ENCODE measurements at places on chromosomes 16 and 17.

GRCh38 chr17:74513987-74514631, 17.2 kb downstream of the CD300LB start:
- peak; percentile 35 for DNase-seq

DNA sequence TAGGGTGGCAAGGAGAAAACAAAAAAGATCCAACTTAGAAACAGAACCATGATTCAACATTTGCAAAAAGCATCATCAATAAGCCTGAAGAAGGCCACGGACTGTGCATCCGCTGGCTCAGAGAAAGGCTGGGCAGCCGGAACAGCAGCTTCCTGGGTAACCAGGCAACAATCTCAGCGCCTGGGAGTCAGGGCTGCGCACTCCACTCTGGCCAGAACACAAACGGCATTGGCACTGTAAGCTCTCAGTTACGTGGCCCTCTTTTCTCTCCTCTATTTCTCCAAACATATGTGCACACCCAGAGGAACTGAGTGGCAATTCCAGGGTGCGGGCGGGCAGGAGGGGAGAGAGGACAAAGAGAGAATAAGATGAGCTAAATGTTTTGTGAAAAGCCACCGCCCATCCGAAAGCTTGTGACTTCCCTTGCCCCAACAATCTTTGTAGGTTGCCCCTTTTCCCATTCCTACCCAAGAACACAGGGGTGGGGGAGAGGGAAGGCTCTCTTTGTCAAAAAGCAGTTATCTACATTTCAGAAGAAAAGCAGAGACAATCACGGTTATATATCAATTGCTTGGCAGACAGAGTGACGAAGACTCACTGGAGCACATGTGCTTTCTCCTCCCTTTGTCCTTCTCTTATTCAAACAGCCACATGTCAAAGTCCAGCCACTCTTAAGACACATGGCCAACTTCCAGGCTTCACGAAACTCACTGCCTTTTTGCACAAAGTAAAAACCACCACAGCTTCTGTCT, 6.6 kb upstream of the GHDC start:
- no peak for DNase-seq

GRCh38 chr16:25235991-25236390, 19.2 kb downstream of the AQP8 start:
- no peak for DNase-seq

DNA sequence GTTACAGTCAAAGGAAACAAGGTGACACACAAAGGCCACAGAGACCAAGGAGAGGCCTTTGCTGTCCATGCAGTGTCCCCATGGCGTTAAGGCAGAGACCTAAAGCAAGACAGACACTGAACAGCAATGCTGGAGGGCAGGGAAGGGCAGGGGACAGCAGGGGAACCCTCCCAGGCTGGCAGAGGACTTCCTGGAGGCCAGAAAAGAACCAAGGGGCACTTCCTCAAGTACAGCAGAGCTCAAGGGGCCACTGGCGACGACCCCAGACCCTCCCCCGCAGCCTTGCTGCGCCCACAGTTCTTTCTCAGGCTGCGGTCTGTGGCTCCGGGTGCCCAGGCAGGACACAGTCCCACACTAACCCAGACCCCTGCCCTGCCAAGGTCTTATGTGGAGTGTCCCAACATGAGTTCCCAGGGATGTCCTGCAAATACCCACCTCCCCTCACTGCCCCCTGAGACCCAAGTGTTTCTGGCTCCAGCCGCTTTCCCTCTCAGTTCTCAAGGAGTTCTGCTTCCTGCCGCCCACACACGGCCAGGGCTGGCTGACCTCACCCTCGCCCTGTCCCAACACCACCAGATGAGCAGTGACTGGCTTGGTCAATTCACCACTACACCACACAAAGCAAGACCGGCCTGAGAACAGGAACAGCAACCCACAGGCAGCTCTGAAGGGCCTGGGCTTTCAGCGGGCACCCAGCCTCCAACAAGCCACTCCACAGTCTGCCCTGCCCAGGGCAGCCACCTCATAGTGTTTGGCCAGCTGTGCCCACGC, 4.2 kb downstream of the CLCN7 start:
- DNase-seq, result no peak

DNA sequence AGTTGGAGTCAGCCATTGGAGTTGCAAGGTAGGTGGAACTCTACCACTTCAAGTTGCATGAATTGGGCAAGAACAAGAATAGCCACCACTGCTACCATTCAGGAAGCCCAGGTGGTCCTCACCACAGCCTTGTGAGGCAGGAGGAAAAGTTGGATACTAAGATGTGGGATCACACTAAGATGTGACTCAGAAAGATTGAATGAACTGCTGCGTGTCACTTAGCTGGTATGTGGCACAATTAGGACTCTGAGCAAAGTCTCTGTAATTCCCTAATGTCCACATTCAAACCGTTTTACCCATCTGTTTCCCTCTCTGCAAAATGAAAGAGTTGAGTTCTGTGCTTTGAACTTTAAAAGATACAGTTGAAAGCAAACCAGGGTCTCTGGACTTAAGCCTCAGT, 44.7 kb upstream of the HS3ST3A1 start:
- DNase-seq, result peak; percentile 65

GRCh38 chr17:34412965-34413441, 50.0 kb upstream of the CCL1 start:
- DNase-seq, result no peak

- DNase-seq, result no peak
Measured at GRCh38 chr17:39352986-39353385, 48.4 kb downstream of the FBXL20 start.

DNA sequence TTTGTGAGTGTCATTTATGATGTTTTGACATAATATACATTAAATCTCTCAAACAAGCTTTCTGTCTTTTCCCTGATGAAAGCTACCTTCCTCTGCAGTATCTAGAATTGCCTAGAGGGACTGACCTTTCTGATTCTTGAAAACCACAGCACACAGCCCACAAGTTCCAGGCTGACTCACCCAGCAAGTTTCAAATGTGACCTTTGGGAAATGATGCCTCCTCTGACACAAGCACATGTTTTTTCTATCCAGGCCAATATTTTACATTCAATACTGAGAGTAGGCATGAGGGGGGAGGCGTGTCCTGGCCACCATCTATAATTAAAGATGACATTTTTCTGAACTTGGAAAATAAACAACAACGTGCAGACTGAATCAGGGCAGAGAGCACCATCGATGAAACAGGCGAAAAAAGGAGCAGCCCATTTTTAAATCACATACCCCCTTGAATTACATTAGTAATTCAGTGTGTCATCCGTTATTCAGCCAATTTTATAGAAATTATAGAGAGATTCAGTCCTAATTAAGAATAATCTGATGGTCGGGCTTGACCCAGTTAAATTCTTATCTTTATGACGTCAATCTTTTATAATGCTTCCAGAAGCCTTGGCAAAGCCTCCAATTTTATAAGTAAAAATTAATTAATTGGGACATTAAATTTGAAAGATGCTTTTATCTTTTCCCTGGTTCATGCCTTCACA, 292.6 kb upstream of the CDH11 start:
- DNase-seq, result peak; percentile 83

GRCh38 chr17:78300962-78301820, 58.7 kb downstream of the SOCS3 start:
- no peak for DNase-seq

DNA sequence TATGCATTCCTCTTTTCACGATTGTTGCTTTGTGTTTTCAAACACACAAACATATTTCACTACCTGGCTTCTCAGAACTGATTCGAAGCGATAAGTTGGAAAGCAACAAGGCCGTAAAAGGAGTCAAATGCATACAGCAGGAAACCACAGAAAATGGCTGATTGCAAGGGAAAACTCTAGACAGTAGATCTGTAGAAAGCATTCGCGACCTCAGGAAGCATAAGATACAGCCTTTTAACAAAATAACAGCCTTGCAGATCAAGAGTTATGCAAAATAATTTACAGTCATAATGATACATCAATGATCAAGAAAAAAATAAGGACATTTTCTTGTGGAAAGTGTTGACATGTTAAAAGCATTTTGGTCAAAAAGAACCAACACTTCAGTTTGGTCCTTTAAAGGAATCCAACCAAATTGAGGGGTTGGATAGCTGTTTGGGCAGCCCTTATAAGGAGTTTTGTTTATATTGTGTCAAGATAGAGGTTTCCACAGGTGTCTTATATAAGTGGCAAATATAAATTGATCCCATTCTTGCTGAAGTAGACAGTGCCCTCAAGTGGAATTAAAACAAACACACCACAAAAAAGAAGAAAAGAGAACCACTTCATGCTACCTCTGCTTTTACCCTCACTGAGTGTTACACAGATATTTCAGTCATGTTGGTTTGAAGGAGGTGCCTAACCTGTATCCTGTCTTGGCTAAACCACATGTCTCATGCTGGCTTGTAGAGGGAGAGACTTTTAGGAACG, 5.5 kb downstream of the CYLD start:
- no peak for DNase-seq

- DNase-seq, result peak; percentile 93
Measured at GRCh38 chr16:75433732-75434413, 570 bp upstream of the CFDP1 start.

DNA sequence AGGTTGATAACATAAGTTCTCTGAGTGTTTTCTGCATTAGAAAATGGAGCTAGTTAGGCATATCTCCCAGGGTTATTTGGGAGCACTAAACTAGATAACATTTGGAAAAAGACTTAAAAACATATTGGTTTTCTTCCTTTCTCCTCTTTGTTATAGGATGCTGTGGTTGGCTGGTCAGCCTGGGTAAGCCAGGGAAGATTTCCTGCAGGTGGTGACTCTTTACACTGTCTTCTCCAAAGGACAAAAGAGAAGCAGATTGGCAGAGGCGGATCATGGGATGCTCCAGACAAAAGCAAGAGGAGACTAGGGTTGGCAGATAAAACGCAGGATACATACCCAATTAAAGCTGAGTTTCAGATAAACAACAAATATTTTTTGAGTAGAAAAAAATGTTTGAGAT, 6.2 kb upstream of the CRYBA1 start:
- no peak for DNase-seq

DNA sequence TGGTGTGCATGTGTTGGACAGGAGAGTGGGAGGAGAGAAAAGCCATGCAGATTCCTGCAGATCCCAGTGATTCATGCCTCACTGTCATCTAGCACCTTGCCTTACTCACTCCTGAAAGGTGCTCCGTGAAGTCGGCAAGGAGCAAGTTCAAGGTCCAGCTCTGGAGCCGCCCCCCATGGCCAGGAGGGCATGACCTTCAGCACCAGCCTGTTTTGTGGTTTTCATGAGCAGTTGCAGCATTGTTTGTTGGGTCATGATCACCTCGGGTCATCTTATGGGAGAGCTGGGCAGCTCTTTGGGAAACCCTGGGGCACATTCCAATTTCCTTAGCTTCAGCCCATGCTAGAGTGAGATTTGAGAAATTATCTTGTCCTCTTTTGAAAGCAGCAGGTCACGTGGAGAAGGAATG, 137.5 kb upstream of the IRX3 start:
- DNase-seq, result no peak

DNA sequence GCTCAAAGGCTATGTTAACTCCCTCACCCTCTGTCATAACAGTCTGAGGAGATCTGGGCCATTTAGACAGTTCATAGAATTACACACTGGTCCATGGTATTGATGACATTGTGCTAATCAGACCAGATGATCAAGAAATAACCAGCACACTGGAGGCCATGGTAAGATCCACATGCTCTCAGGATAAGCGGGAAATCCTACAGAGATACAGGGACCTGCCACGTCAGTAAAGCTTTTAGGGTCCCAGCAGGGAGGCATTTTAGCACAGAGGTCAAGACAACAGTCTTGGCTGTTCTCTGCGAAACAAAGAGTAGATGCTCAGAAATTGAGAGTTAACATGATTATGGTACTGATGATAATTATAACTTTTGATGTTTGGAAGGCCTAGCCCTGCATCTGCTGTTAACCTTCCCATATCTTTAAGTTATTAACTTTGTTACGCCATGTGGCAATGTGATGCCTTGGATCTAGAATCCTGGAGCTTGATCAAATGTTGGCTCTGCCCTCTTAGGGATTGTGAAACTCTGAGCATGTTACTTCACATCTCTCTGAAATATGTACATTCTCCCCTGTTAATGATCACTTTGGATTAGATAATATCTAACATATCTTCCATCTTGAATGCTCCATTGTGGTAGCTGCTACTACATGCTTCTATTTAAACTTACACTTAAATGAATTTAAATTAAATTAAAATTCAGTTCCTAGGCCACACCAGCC, 172.0 kb upstream of the SOX9 start:
- DNase-seq, result no peak

- no peak for DNase-seq
Measured at GRCh38 chr16:56984639-56985038, 4.7 kb upstream of the NLRC5 start.

- DNase-seq, result no peak
Measured at GRCh38 chr16:68737046-68737729, at the start of gene CDH1. Gene CDH1, plus strand, starts transcription at chr16:68737292. Its CDS starts 124 bp downstream, at chr16:68737416.

DNA sequence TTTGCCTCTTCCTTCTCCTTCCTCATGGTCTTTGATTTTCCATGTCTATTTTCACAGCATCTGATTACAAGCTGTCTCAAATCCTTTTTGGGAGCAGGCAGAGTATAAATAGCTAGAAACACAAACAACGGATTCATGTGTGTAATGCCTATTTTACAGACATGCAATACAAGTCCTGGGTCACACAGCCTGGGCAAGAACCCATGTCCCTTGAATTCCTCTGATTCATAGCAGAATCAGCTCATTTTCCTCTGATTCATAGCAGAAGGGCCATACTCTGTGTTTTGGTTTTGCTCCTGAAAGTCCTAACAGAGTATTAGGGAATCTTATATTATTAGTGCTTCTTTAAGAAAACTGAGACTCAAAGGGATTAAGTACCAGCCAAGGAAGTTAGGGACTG, 71.3 kb downstream of the IRX5 start:
- DNase-seq, result peak; percentile 82

DNA sequence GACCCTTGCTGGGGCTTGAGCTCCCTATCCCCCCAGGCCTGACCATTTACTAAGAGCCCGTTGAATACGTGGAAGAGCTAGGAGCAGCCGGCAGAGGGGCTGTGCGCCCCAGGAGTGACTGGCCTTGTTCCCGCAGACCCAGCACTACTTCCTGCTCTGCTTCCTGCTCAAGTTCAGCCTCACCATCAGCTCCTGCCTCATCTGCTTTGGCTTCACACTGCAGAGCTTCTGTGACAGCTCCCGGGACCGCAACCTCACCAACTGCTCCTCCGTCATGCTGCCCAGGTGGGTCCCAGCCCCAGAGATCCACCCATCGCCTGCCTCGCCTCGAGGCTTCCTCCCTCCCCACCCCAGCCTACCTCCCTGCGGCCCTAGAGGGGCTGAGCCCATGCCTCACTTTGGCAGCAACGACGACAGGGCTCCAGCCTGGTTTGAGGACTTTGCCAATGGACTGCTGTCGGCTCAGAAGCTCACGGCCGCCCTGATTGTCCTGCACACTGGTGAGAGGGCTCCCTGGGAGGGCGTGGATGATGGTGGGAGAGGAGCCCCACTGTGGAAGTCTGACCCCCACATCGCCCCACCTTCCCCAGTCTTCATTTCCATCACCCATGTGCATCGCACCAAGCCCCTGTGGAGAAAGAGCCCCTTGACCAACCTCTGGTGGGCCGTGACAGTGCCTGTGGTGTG, 17.2 kb downstream of the CASKIN2 start:
- DNase-seq, result no peak

DNA sequence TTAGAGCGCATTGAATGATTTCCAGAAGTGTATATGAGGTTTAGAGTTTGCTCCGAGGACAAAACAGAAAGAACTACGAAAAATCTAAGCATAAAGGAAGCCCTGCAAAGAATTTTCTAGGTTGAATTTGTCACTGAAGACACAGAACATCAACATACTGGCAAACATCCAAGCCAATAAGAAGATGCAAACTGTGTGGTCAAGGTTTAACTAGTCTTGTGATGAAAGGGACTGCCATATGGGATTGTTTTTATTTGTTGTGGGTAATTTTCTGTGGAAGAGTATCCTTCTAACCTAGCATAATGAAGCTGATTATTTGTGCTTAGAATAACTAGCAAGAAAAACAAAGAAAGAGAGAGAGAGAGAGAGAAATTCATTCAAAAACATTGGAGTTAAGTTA, 492.0 kb upstream of the ERCC4 start:
- no peak for DNase-seq
